ENCODE measurements at places on chromosomes 6 and 20. TPM values are rescaled to one million over a fixed set of nuclear protein-coding genes. Genes with fewer than 3 reads are reported as not detected.

Gene POM121L2
- not detected for total RNA-seq

Gene CRISP2
- 0.55 TPM for total RNA-seq

Gene PGBD1
- 12.5 TPM for total RNA-seq

Gene IRF4
- 7.6 TPM for total RNA-seq

Gene NQO2
- total RNA-seq, result 9.5 TPM

Gene CTCFL
- total RNA-seq, result 0.27 TPM

Gene EMILIN3
- 27.2 TPM for total RNA-seq

Gene AIF1
- total RNA-seq, result 10.5 TPM

Gene CCM2L
- 4.8 TPM for total RNA-seq

Gene DACT2
- 15.9 TPM for total RNA-seq

Gene ZBP1
- not detected for total RNA-seq
